LNCaP clone FGC (cell line): ENCODE measurements at places on chromosomes 2 and 18.

GRCh38 chr2:220648628-220649027 lies 923.5 kb downstream of the EPHA4 start:
- DNase-seq: no peak

- no peak for DNase-seq
Measured at GRCh38 chr2:208620487-208620978, 213.9 kb downstream of the PTH2R start.

- no peak for DNase-seq
Measured at GRCh38 chr2:20005891-20006470, 6.5 kb downstream of the MATN3 start.

DNA sequence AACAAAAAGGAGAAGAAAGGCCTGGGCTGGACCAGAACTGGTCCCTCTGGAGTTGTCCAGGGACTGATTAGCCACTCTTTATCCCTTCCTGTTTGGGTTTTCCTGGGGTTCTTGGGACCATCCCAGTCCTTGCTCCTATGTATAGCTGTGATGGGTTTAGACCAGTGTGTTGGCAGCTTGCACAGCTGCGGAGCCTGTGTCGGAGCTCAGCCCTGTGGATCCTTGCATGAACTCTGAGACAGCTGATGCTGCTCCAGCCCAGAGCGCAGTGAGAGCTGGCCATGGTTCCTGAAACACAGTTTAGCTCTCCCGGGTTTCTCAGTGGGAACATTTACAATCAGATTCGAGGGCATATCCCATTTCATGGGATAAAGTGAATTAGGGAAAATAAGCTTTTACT lies 16.9 kb downstream of the IMPA2 start:
- no peak for DNase-seq

DNA sequence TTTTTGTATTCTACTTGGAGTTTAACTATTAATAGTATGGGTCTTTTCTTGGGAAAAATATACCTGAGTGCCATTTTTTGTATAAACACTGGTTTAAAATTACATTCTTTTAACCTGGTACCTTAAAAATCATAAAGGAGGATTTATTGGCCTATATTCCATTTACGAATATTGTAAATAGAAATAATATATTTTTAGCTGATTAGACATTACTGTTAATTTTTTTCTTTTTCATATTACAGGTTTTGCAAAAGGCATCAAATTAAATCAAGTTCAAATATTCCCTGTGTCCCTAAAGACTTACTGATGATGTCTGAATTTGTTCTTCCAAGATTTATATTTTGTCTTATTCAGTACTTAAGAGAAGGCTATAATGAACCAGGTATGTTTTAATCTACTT lies 44.7 kb downstream of the UBR3 start:
- DNase-seq: no peak

DNA sequence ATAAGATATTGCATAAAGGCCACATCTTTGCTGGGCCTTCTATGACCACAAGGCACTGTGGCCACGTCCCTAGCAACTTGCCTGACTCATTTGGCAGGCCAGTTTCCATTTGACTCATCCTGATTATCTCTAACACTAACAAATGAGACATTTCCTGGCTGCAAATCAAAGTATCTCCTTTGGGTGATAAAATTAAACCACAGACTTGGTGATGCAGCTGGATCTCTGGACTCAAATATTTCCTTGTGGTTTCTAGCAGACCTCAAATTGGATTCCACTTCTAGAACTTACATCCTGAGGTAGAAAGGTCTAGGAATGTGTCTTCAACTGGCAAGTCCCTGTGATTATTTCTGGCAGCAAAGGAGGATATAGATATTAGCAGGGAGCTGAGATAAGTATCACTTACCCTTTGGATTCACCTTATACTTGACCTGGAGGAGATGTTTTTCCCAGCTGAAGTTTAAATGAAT lies 167.9 kb upstream of the NXPH2 start:
- DNase-seq: no peak

DNA sequence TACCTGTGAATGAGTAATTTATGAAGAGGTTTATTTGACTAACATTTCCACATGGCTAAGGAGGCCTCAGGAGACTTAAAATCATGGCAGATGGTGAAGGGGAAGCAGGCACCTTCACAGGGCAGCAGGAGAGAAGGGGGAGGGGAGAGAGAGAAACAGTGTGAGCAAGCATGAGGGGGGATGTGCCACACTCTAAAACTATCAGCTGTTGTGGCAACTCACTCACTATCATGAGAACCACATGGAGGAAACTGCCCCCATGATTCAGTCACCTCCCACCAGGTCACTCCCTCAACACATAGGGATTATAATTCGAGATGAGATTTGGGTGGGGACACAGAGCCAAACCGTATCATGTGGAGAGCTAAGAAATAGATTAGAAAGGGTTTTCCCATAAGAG lies 309.0 kb downstream of the RDH14 start:
- no peak for DNase-seq

DNA sequence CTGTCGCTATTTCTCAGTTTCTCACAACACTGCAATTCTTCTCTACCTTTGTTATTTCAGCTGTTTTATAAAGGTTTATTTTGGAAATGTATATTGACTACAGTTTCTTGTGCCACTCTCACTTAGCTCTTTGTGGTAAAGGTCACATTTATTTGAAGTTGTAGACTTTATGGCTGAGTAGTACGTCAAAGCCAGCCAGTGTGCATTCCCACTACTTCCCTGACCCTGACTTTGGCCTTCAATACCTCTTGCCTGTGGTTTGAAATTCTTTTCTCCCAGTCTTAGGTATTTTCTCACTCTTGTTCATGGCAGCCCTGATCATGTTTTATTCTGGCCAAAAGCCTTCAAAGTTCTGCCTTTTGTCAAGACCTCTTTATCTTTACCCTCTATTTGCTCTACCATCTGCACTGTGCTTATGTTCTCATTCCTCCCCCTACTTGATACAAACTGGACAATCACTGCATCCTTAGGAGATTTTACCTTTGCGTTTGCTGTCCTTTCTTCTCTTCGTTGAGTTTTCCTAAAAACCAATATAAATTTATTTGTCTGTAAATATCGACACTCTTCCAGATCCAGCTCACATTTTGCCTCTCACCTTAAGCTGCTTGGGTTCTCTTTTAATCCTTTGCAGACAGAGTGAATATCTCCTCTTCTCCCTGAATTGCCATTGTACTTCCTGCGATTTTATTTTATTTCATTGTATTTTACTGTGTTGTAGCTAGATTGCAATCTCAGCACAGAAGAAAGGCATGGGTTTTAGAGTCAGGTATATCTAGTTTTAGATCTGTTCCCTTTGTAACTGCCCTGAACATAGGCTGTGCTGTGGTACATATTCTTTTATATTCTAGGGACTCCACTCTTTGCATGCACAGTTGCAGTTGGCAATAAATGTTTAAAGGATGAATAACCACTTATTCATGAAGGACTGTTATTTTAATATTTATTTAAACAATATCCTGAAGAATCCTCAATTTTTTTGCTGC lies 31.2 kb downstream of the GULP1 start:
- peak; percentile 80 for DNase-seq

- DNase-seq: no peak
Measured at GRCh38 chr2:30222031-30222430, 9.3 kb upstream of the LBH start.

- DNase-seq: no peak
Measured at GRCh38 chr2:74416778-74417177, 4.6 kb downstream of the C2orf81 start.

DNA sequence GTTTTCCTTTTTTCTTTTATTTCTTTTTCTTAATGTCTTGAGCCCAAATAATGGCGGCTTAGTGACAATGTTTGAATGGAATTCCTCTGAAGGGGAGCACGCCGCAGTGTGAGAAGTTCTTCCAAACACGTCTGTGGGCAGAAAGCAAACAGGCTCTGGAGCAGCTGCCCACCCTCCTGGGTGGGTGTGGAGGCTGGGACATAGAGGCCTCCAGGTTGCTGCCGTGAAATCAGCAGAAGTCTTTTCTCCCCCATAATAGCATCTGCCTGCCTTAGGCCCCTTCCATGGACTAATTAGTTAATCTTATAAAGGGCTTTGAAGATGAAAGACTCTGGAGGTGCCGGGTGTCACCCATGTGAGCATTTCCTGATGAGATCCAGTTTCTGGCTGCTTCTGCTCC lies 213.9 kb downstream of the SH3RF3 start:
- DNase-seq: no peak

DNA sequence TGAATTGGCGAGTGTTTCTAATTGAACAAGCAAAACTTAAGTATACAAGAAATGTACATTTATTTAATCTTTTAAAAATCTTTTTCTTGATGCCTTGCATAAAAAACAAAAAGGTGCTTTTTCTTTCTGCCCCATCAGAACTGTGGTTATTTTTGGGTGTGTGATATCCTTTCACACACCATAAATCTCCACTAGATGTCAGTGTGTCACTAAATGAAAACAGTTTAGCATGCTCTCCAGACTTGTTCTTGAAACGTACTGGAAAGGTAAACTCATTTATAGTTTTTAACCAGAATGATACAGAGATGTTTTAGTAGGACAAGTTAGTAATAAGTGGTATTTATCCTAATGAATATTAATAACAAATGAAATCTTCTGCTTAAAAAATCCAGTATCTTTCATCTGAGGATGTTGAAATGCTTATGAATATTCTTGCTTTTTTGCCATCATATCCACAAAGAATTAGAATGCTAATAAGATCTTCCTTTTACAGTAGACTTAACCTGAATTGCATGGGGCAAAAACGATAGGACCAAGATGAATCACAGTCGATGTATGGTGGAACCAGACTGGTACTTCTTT lies 96.8 kb downstream of the UBE2E3 start:
- DNase-seq: peak; percentile 22

- no peak for DNase-seq
Measured at GRCh38 chr18:31658670-31659575, 25.5 kb downstream of the B4GALT6 start.
